ENCODE measurements at places on chromosomes 13 and 19.

- DNase-seq: no peak
Observed at GRCh38 chr19:35117799-35118198, 2.2 kb downstream of the FXYD3 start.

- DNase-seq: peak; percentile 1
Observed at GRCh38 chr13:114116734-114117133, 15.7 kb downstream of the RASA3 start.

DNA sequence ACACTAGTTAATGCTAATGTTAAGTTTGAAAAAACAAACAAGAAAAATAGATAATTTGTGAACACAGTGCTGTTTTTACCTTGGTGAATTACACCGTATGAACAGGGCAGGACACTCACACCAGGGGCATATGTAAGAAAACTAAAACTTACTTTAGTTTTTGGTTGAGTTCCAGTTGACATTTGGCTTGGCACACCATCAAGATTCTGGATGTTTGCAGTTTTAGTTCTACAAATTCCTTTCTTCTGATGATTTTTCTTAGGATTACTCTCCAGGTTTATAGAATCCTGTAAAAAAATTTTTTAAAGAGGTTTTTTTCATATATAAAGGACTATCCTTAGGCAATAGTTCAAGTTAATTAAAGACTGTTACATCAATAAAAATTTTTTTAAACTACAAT is 238.5 kb upstream of the STARD13 start:
- no peak for DNase-seq

DNA sequence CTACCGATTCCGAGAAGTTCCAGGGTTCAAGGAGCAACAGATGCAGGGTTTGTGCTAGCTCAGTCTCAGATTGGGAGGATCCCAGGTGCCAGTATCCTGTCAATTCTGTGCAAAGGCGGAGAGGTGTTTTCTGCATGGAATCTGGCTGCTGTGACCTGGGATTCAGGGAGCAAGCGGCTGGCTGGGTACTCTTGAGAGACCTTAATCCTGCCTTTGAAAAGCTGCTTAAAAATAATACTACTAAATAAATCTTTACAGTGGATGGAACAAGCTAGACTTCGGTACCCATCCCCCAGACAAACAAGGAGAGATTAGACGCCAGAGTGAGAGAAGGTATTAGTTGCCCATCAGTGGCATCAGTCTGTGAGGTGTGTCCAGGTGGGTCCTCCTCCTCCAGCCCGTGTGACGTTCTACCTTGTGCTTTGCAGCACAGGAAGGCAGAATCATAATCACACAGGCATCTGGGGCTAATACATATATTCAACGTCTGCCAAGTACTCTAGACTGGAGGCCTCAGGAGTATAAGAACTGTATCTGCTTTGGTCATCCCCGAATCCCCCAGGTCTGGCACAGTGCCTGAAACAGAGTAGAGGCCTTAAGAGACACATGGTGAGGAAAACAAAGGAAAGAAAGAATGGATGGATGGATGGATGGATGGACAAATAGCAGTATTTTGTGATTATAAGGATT is 230.6 kb downstream of the ZNF536 start:
- no peak for DNase-seq

DNA sequence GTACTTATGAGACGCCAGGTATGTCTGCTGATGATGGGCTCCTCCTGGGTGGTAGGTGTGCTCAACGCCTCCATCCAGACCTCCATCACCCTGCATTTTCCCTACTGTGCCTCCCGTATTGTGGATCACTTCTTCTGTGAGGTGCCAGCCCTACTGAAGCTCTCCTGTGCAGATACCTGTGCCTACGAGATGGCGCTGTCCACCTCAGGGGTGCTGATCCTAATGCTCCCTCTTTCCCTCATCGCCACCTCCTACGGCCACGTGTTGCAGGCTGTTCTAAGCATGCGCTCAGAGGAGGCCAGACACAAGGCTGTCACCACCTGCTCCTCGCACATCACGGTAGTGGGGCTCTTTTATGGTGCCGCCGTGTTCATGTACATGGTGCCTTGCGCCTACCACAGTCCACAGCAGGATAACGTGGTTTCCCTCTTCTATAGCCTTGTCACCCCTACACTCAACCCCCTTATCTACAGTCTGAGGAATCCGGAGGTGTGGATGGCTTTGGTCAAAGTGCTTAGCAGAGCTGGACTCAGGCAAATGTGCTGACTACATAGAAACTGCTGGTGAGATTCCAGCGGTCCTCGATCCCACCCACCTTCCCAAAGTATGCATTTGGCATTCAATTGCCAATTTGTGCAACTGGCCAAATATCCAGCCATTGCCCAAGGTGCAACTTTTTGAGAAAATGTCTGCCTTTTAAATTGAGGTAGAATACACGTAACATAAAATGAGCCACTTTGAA is 10.2 kb downstream of the OR2Z1 start:
- DNase-seq: no peak

GRCh38 chr13:100209857-100210825 is 121.2 kb downstream of the PCCA start:
- DNase-seq: no peak

- DNase-seq: no peak
Observed at GRCh38 chr13:39315796-39316195, 277.5 kb downstream of the NHLRC3 start.

DNA sequence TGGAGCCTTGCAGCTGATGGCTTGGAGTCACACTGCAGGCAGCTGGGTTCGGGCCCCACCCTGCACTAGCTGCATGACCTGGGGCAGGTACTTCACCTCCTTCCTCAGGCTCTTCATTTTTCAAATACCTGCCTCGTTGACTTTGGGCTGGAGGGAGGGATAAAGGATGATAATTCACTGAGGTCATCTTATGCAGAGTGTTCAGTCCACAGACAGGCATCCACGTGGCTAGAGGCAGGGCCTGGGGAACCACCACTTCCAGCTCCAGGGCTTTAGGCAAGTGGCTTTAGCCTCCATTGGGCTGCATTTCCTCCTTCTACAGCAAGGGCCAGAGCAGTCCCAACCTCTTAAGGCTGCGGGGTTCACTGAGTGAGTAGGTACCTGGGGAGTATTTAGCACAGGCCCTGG is 84.8 kb downstream of the SIPA1L3 start:
- DNase-seq: no peak

DNA sequence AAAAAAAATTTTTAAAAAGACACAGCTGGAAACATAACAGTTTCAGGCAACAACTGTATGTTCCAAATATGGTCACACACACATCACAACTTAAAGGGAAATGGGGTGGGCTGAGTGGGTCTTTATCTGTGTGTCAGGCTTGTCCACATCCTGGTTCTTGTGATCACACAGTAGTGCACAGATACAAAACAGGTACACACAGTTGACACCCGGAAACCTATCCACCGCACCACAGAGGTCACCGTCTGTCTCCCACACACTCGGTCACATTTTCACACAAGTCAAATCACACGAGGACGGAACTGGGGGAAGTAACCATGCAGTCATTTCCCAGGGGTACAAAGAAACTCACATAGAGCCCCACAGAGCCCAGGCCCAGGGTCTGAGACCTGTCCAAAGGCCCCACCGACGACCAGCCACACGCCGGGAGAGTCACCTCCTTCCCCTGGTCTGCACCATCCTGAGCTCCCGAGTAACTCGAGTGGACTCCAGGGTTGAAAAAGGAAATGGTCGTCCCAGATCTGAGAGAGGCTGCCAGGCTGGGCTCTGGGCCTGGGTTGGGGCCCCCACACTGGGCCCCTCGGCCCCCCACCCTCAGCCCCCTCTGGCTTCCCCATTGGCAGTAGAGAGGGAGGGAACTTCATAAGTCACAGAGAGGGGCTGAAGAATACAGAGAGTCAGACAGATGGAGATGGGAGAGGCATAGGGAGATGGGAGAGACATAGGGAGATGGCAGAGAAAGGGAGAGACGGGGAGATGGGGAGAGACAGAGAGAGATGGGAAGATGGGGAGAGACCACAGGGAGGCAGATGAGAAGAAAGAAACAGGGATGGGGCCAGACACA is 1.3 kb upstream of the PPAN start:
- peak; percentile 82 for DNase-seq

DNA sequence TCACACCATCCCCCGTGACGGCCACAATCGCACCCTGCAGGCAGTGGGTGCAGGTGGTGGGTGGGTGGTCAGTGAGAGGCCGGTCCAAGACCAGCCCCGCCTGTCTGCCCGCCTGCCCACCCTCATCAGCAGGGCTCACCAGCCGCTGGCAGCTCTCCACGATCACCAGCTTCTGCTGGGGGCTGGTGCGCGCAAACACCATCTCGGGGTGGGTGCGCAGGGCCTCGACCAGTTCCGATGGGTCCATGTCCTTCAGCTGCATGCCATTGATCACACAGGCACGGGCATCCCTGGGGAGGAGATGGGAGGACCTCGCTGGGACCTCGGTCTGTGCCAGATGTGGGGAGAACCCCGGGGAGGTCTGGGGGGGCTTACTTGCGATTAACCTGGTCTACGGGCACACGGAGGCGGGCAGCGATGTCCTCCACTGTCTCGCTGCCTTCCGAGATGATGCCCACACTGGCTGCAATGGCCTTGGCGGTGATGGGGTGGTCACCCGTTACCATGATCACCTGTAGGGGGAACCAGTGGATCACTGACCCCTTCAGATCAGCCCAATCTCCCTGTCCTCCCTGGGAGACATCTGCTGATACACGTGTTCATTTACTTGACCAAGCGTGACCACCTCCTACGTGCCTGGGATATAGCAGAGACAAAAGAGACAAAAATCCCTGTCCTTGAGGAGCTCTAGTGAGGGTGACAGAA is 8.0 kb downstream of the ATP4A start:
- DNase-seq: no peak

- no peak for DNase-seq
Observed at GRCh38 chr13:72293206-72293605, 426.2 kb upstream of the DACH1 start.

GRCh38 chr13:76338003-76338402 is 548.2 kb downstream of the KCTD12 start:
- no peak for DNase-seq

- DNase-seq: no peak
Observed at GRCh38 chr13:83716121-83716520, 166.2 kb downstream of the SLITRK1 start.

GRCh38 chr13:112923962-112924361 is 45.1 kb upstream of the MCF2L start:
- no peak for DNase-seq

DNA sequence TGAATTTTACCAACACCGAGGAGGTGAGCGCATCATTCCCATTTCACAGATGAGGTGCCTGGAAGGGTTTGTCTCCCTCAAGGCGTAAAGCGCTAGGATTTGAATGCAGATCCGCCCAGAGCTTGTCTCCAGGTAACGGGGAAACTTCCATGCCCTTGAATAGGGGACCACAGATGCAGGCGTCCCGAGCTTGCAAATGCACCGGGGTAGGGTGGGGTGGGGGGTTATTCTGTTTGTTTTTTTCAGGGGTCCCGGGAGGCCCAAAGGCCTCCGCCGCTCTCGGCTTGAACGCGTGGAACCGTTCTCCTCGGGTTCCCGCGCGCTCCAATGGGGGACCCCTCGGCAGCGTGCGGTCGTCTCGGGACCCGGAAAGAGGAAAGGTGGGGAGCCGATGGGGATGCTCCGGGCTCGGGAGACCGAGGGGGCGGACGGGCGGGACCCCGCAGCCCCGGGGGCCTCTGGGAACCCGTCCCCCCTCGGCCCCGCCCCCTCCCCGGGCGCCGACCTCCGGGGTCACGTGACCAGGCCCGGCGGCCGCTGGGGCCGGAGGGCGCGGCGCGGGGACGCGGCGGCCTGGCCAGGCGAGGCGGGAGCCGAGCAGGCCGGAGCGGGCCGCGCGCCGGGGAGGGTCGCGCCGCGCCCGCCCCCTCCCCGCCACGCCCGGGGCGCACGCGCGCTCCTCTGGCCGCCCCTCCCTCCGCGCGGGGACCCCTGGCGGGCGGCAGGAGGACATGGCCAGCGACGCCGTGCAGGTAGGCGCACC is at the start of gene PKN1:
Gene PKN1 (plus strand): TSS at position 516 of the 763 bp plus-strand sequence. CDS start 216 bp downstream, at position 732.
- peak; percentile 44 for DNase-seq

- DNase-seq: no peak
Observed at GRCh38 chr13:84192125-84192524, 309.9 kb upstream of the SLITRK1 start.

DNA sequence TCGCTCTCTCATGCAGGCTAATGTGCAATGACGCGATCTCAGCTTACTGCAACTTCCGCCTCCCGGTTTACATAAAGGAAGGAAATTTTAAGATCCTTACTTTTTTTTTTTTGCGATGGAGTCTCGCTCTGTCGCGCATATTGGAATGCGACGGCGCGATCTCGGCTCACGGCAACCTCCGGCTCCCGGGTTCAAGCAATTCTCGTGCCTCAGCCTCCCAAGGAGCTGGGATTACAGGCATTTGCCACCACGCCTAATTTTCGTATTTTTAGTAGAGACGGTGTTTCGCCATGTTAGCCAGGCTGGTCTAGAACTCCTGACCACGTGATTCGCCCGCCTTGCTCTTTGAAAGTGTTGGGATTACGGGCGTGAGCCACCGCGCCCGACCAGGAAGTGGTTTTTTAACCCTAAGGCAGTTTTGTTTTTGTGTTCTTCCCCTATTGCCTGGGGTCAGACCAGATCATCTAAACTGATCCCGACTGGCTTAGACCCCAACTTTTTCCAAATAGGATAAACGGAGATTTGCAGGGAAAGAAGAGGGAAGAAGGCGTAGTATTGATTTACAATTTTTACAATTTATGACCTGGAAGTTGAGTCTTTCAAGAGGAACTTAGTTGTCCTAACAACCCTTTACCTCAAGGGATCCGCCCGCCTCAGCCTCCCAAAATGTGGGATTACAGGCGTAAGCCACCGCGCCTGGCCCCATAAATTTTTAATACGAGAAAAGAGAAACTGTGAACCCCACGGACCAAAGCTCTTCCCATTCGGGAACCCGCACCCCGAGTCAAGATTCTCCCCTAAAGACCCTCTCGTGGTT is 142.0 kb downstream of the ZNF737 start:
- peak; percentile 17 for DNase-seq

DNA sequence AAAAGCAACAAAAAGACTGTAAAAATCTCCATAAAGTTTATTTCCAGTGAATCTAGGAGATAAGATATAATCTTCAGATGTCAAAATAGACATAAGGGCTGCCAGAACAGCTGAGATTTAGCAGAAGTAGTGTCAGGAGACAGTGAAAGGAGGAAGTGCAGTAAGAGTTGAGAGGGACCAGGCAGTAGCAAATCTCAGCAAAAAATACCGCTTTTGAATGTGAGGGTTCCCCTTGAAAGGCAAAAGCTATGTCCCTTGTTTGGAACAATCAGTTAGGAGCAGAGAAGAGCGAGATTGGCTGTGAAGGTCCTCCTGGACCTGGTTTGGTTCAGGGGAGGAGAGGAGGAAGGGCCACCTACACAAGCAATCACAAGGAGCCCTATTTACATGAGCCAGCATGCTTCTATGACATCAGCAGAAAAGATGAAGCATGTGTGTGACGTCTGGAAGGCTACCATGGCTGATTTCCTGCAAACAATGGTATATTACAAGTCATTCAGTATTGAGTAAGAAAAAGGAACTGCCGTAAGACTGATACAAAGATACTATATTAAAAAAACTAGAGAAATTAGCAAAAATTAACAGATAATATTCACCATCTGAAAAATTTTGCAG is 98.9 kb upstream of the SIAH3 start:
- DNase-seq: no peak

DNA sequence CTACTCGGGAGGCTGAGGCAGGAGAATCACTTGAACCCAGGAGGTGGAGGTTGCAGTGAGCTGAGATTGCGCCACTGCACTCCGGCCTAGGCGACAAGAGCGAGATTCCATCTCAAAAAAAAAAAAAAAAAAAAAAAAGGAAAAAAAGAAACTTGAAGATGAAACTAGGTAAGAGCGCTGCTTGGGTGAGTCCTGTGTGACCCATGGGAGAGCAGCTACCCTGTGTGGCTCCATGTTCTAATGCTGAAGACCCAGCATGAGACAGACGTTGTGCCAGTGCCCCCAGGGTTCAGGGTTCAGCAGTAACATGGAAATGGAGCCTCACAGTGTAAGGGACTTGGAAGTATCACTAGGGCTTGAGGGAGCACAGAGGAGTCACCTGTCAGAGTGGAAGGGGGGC is 5.9 kb downstream of the ZNF784 start:
- DNase-seq: no peak

Measured in activated gamma-delta T cell treated with Interleukin-2 at 50 U/mL for 16 hours (primary cell).